ENCODE measurements at places on chromosomes 13 and 19.

- DNase-seq = peak; percentile 42
Observed at GRCh38 chr13:30816736-30817135, 81.4 kb downstream of the ALOX5AP start.

DNA sequence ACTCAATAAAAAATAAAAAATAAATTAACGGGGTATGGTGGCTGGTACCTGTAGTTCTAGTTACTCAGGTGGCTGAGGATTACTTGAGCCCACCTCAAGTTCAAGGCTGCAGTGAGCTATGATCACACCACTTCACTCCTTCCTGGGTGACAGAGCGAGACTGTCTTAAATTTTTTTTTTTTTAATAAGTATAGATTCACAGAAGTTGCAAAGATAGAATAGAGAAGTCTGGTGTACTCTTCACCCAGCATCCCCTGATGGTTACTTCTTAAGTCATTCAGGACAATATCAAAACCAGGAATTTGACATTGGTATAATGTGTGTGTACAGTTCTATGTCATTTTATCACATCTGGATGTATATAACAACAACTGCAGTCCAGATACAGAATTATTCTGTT is 7.7 kb upstream of the CD22 start:
- no peak for DNase-seq

GRCh38 chr19:39126312-39127187 is 964 bp downstream of the PAK4 start:
- DNase-seq = no peak

- no peak for DNase-seq
Observed at GRCh38 chr13:112451512-112452379, 75.6 kb downstream of the SPACA7 start.

- no peak for DNase-seq
Observed at GRCh38 chr19:48856921-48857320, 11.5 kb downstream of the PLEKHA4 start.

GRCh38 chr19:33885236-33885635 is 88.6 kb downstream of the KCTD15 start:
- no peak for DNase-seq

GRCh38 chr13:20174656-20175405 is 14.0 kb upstream of the GJA3 start:
- peak; percentile 98 for DNase-seq

DNA sequence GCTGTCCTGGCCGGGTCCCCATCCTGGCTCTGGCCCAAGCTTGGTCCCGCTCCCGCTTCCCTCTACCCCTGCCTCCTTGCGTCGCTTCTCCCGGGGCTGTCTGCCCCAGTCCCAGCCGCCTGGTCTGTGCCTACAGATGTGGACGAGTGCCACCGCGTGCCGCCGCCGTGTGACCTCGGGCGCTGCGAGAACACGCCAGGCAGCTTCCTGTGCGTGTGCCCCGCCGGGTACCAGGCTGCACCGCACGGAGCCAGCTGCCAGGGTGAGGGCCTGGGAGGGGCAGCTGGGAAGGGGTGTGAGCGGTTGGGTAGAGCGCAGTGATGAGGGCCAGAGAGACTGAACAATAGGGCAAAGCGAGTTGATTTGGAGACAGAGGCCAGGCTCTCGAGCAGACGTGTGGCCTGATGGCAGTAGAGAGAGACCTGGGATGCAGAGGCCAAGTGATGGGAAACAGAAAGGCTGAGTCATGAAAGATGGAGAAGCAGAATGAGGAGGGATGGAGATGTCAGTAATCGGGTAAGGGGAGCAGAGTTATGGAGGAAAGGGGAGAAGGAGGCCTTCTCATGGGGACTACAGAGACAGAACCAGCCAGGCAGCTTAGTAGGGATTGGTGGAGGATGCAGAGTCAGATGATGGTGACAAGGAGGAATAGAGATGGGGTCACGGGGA is 9.4 kb downstream of the LTBP4 start:
- DNase-seq = no peak

GRCh38 chr19:45331411-45331810 is 8.7 kb upstream of the CKM start:
- DNase-seq = no peak

DNA sequence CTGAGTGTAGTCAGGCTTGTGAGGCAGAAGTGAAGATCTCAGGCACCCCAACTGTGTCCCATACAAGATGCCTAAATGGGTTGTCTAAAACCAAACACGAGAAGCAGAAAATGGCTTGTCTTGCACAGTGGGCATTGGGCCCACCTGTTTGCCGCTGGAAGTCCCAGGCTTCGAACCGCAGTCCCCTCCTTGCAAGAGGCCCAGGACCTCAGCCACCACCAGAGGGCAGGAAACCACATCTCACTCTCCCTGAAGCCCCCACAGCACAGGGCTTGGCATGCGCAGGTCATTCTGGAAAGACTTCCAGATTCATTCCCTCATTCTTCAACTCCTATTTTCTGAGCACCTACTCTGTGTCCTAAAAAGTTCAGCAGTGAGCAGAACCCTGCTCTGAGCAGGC is 973.7 kb downstream of the UQCRFS1 start:
- no peak for DNase-seq

DNA sequence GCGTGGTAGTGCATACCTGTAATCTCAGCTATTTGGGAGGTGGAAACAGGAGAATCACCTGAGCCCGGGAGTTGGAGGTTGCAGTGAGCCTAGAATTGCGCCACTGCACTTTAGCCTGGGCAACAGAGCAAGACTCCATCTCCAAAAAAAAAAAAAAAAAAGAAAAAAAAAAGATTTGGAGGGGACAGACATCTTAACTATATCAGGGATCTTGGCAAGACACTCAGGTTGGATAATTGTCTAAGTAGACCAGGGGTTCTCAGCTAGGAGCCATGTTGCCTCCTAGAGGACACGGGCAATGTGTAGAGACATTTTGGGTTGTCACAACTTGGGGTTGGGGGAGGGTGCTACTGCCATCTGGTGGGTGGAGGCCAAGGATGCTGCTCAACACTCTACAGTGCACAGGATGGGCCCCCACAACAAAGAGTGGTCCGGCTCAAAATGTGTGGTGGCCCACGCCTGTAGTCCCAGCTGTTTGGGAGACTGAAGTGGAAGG is 1.9 kb upstream of the ZNF580 start:
- DNase-seq = peak; percentile 67

- DNase-seq = peak; percentile 58
Observed at GRCh38 chr13:29847501-29847983, 2.9 kb downstream of the UBL3 start.

- DNase-seq = no peak
Observed at GRCh38 chr13:80113714-80114454, 227.0 kb downstream of the SPRY2 start.

GRCh38 chr19:51293571-51294210 is 17.8 kb upstream of the IGLON5 start:
- no peak for DNase-seq

GRCh38 chr13:82432949-82433348 is 1449.3 kb downstream of the SLITRK1 start:
- DNase-seq = no peak

GRCh38 chr13:22482496-22483000 is 698.2 kb upstream of the SGCG start:
- DNase-seq = no peak

DNA sequence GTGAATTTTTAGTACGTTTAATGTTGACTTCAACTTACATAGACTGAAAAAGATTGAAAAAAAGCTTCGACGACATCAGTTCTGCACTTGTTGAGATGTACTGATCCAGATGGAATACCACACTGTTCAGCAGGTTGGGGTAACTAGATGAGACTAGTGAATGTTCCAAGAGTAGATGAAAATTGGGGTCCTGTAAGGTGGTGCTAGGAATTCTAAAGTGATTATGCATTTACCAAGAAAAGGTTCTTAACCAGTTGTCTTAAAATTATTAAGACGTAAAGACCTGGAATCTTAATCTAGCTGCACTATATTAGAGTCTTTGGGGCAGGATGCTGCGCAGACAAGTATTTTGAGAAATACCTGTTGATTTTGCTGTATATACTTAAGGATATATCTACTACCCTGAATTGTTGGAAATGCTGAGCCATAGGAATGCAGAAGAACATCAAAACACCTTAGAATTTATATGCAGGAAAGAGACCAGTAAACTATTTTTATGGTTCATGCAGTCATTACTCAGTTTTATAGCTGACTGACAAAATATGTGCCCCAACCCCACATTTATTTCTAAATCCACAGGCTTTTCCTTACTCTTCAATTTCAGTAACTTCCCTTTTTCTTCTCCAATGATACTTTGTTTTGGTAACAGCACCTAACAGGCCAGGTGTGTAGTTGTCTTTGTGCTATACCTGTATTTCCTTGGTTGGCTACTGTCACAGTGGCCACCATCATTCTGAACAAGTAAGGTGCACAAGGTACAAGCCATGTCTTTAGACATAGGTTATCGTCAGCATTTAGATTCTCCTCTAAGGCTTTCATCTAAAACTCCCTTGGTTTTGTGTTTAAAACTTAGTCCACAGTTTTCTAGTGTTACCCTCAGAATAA is 8.6 kb downstream of the MIR17HG start:
- no peak for DNase-seq

DNA sequence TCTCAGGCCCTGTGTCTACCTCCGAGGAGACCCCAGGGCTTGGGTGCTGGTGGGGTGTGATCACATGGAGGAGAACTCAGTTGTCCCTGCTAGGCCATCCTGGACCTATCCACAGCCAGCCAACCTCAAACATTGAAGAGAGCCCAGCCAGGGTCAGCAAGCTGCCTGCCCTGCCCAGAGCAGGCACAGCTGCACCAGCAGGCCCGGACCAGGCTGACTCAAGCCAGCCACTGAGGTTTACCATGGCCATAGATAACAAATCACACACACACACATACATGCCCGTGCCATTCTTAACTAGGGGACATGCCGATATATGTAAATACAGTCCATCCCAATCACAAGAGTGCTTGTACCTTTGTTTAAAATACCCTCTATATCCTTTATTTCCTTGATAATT is 8.1 kb downstream of the ARHGEF7 start:
- DNase-seq = no peak

GRCh38 chr13:36244990-36245389 is 30.6 kb upstream of the SOHLH2 start:
- no peak for DNase-seq

DNA sequence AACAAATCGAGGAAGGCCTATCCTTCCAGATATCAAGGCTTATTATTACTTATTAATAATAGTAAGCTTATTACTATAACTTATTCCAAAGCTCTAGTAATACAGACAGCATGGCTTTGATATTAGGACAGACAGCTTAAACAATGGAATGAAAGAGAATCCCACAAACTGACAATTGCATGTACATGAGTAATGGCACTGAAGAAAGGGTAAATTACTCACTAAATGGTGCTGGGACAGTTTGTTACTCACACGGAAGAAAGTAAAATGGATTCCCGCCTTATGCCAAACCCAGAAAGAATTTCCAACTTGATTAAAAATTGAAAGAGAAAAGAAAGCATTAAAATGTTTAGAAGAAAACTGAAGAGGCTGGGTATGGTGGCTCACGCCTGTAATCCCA is 60.3 kb downstream of the MIPEP start:
- no peak for DNase-seq

DNA sequence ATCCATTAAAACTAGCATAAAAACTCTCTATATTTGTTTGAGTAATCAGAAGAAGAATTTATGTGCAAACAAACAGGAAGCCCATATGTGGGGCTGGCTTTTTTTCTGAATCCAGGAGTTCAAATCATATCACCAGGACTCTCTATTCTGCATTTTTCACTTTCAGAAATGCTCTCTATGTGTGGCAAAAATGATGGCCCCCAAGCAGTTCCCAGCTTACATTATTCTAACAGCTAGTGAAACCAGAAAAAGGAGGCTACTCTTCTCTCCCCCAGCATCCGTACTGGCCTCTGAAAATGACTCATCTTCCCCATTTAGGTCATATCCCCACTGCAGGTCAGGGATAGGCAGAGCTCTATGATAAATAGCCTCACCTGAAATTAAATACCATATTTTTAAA is 20.4 kb downstream of the RBM26 start:
- peak; percentile 62 for DNase-seq

GRCh38 chr19:45995715-45996385 is 583 bp downstream of the CCDC61 start:
- no peak for DNase-seq

DNA sequence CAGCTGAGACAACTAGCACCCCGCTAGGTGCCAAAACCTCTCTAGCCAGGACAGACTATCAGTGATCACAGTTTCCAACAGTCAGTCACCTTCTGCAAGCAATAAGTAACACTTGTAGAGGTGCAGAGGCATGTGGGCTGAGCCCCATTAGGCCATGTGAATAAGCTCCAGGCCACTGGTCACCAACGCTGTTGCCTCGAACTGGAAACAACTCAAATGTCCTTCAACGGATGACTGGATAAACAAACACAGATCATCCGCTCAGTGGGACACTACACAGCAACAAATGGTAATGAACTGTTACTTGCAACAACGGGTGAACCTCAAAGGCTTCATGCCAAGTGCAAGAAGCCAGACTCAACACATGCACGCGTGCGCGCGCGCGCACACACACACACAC is 27.5 kb upstream of the TMEM160 start:
- DNase-seq = no peak

GRCh38 chr13:109803825-109804224 is 17.4 kb upstream of the IRS2 start:
- no peak for DNase-seq
